Dermis lymphatic vessel endothelial cell (primary cell): ENCODE measurements at places on chromosomes 2 and 18. TPM values are rescaled to one million over a fixed set of nuclear protein-coding genes. Genes with fewer than 3 reads are reported as not detected.

Gene ABCG5
- not detected in 2 replicates for total RNA-seq

Gene SERPINB7
- 0.22 TPM in 1 of 2 replicates, not detected in the other for total RNA-seq

Gene SPP2
- total RNA-seq, result not detected in 2 replicates

Gene ALK
- total RNA-seq, result not detected in 2 replicates

Gene DLGAP1
- total RNA-seq, result 0.09 and 0.11 TPM in 2 replicates

Gene HRH4
- total RNA-seq, result not detected in 2 replicates

Gene ARHGAP15
- total RNA-seq, result not detected in 2 replicates

Gene ONECUT2
- total RNA-seq, result under 0.01 TPM in 1 of 2 replicates, not detected in the other

Gene SPATA3
- total RNA-seq, result not detected in 2 replicates

Gene LRRC30
- total RNA-seq, result not detected in 2 replicates

Gene BUB1
- total RNA-seq, result 5.3 and 7.4 TPM in 2 replicates

Gene NRP2
- total RNA-seq, result 215 and 309 TPM in 2 replicates

Gene SERPINB12
- total RNA-seq, result not detected in 2 replicates

Gene PREB
- total RNA-seq, result 25.3 and 28.4 TPM in 2 replicates

Gene UPP2
- not detected in 2 replicates for total RNA-seq

Gene ABCA12
- total RNA-seq, result not detected in 2 replicates

Gene KCNK3
- total RNA-seq, result under 0.01 TPM in 2 replicates

Gene GREB1L
- total RNA-seq, result 1.2 and 3.5 TPM in 2 replicates

Gene SKOR2
- total RNA-seq, result not detected in 2 replicates

Gene EML6
- 0.76 and 1.2 TPM in 2 replicates for total RNA-seq

Gene C1QL2
- total RNA-seq, result not detected in 2 replicates

Gene MRO
- total RNA-seq, result 0.22 TPM in 1 of 2 replicates, not detected in the other

Gene SERPINB2
- total RNA-seq, result not detected in 2 replicates

Gene EVA1A
- total RNA-seq, result 17.0 and 25.4 TPM in 2 replicates

Gene MC5R
- not detected in 2 replicates for total RNA-seq

Gene DSC2
- total RNA-seq, result 0.09 and 0.11 TPM in 2 replicates

Gene WDPCP
- total RNA-seq, result 4.1 and 5.4 TPM in 2 replicates

Gene FKBP1B
- total RNA-seq, result 8.7 and 10.5 TPM in 2 replicates

Gene IL1RL2
- 0.09 and 0.22 TPM in 2 replicates for total RNA-seq

Gene CYTIP
- not detected in 2 replicates for total RNA-seq

Gene MAB21L4
- not detected in 2 replicates for total RNA-seq

Gene EMILIN1
- 22.8 and 34.8 TPM in 2 replicates for total RNA-seq

Gene RUFY4
- not detected in 2 replicates for total RNA-seq

Gene CYP26B1
- total RNA-seq, result under 0.01 TPM in 1 of 2 replicates, not detected in the other

Gene CRYGD
- not detected in 2 replicates for total RNA-seq

Gene EGR4
- under 0.01 TPM in 1 of 2 replicates, not detected in the other for total RNA-seq

Gene APCDD1
- 0.11 TPM in 1 of 2 replicates, not detected in the other for total RNA-seq

Gene NTSR2
- not detected in 2 replicates for total RNA-seq

Gene ZNF521
- 139 and 149 TPM in 2 replicates for total RNA-seq

Gene CPLX4
- total RNA-seq, result not detected in 2 replicates

Gene SCYGR1
- not detected in 2 replicates for total RNA-seq

Gene AGXT
- not detected in 2 replicates for total RNA-seq

Gene TLX2
- total RNA-seq, result not detected in 2 replicates

Gene FASTKD2
- total RNA-seq, result 24.1 and 37.7 TPM in 2 replicates

Gene SERPINB11
- total RNA-seq, result not detected in 2 replicates

Gene TTC21B
- total RNA-seq, result 26.6 and 35.4 TPM in 2 replicates

Gene CXCR1
- total RNA-seq, result not detected in 2 replicates

Gene NLRC4
- not detected in 2 replicates for total RNA-seq

Gene ATF2
- 40.9 and 48.5 TPM in 2 replicates for total RNA-seq

Gene SIX3
- total RNA-seq, result not detected in 2 replicates

Gene GKN2
- under 0.01 TPM in 1 of 2 replicates, not detected in the other for total RNA-seq

Gene ANKAR
- total RNA-seq, result 8.3 and 9.2 TPM in 2 replicates
